ENCODE measurements at places on chromosomes 5 and 9. TPM values are rescaled to one million over a fixed set of nuclear protein-coding genes. Genes with fewer than 3 reads are reported as not detected.

DNA sequence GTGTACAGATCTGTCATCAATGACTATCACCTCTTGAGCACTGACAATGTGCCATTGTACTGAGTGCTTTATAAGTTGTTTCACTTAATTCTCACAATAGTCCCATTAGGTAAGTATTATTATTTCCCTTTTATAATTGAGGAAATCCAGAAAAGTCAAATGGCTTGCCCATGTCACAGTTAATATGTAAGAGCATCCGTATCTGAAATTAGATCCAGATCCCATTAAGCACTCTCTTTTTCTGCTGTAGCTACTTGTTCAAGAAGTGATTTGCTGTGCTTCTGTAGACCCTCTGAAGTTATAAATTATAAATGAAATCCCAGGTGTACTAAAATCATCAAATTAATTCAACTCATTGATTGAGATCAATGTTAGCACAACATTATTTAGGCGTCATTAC lies 94.7 kb downstream of the INIP start:
- DNase-seq, result no peak
- no peak overlapping the region for H3K27ac ChIP-seq
- no peak overlapping the region for H3K4me3 ChIP-seq
- no peaks in the 10 kb centered on the region for H3K27me3 ChIP-seq

GRCh38 chr9:87857948-87858335 lies 24.7 kb upstream of the SPATA31E1 start:
- no peak overlapping the region for H3K27ac ChIP-seq
- DNase-seq, result no peak
- H3K4me1 ChIP-seq, result no peaks in the 10 kb centered on the region
- no peaks in the 10 kb centered on the region for H3K36me3 ChIP-seq
- H3K27me3 ChIP-seq, result peaks cover 5% of the 10 kb centered on the region

The CNOT6 gene
- 34.9 TPM for total RNA-seq

The C9orf153 gene
- not detected for total RNA-seq

The CSF1R gene
- 0.25 TPM for total RNA-seq

DNA sequence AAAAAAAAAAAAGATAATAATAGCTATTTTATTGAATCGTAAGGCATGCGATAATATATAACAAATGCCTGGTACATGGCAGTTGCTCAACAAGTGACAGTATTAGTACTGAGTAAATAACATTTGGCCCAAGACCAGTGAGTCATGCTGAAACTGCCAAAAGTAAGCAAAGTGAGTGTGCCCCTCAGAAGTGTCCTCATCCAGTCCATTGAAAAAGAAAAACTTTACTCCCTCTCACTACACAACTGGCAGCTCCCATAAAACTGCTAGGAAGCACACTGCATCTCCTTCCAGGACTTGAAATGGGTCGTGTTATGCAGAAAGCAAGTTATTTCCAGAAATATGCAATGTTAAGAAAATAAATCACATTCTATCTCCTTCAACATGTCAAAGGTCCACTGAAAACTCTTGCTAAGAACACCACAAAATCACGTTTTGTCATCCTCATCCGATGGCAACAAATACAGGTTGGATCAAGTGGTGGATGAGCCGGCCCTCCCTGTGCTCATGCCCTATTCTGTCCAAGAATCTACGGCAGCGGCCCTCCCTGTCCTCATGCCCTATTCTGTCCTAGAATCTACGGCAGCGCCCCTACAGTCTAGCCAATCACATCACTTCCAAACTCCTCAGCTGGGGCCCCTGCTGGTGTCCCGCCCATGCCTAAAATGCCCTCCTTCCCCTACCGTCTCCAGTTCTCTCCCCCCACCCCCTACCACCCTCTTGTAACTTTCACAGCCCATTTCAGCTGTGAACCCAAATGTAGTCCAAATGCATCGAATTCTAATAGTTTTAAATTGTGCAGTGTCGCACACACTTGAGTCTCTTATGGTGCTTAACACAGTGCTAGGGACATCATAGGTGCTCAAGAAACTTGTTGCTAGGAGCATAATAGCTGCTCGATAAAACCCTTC lies 12.5 kb downstream of the PTCH1 start:
- peaks cover 46% of the 10 kb centered on the region for H3K27me3 ChIP-seq
- peaks cover 26% of the 10 kb centered on the region for H3K4me1 ChIP-seq
- DNase-seq, result no peak
- H3K27ac ChIP-seq, result no peak overlapping the region

- H3K27ac ChIP-seq, result no peak overlapping the region
- DNase-seq, result no peak
- peaks cover 2% of the 10 kb centered on the region for H3K4me1 ChIP-seq
- H3K4me3 ChIP-seq, result no peak overlapping the region
- no peaks in the 10 kb centered on the region for H3K27me3 ChIP-seq
Observed at GRCh38 chr5:76657091-76657490, 33.9 kb upstream of the F2RL2 start.

The HMMR gene
- 74.7 TPM for total RNA-seq

The IGFBPL1 gene
- total RNA-seq, result not detected
